ENCODE measurements at places on chromosomes 6 and 20.

DNA sequence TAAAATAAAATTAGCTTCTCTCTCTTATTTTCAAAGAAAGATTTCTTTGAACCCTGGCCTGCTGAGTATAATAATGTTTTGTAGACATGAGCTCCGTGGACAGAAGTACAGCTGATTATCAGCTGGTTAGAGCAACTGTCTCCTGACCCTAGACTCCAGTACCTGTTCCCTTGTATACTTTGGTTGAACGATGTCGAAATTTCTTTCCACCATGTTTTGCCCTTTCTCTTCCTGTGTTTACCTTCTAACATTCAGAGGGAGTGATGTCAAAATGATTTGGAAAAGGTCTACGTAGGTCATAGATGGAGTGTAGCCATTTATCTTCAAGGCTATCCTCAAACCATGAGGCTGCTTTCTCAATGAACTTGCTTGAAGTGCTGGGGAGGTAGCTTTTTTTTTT lies 16.8 kb upstream of the ADTRP start:
- DNase-seq, result no peak

- no peak for DNase-seq
Measured at GRCh38 chr6:74805916-74806696, 399.7 kb downstream of the COL12A1 start.

- no peak for DNase-seq
Measured at GRCh38 chr6:33456156-33456555, 1.8 kb downstream of the ZBTB9 start.

GRCh38 chr6:139030228-139030963 lies 1.9 kb downstream of the ABRACL start:
- no peak for DNase-seq

DNA sequence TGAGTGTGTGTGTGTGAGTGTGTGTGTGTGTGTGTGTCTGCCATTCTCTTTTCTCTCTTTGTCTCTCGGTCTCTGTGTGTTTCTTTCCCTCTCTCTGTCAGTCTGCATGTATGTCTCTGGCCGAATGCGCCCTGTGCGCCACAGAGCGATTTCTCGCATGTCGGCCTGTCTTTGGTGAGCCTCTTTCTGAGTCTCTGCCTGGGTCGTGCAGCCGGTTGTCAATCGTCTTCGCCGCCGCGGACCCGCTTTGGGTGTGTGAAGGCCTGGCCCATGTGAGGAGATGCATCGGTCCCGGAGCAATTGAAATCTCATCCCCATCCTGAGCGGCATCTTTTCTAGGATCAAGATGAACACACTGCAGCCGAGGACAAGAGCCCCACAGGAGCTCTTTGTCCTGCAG lies 1567.2 kb upstream of the DEFB115 start:
- no peak for DNase-seq

DNA sequence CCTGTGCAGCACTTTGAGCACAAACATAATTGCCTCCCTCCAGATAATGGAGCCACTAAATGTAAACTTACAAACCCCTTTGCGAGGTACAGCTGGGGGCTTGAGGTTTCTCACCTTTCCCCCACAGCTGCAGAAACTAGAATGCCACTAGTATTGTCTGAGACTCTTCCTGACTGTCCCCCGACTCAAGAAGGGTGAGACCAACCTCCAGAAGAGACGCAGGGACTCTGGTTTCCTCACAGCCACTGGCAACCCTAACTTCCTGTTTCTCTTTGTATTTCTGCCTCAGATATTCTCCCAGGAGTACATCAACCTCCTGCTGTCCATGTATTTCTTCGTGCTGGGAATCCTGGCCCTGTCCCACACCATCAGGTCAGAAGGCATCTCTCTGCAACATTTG lies 23.6 kb downstream of the HM13 start:
- no peak for DNase-seq

DNA sequence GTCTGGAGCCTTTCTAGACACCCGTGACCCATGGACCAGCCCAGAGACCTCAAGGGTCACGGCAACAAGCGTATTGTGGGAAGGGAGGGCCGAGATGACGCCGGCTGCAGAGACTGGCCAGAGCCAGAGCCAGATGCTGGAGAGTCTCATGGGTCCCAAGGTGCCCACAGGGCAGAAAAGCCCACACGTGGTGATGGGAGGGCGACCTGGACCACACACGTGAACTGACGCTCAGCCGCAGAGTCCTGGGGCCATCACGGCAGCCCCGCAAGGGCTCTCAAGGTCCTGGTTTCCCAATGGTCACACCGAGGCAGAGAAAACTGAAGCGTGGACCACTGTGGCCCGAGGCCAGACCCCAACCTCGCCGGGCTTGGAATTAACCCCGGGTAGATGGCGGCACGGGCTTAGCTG lies 92.6 kb downstream of the YTHDF1 start:
- no peak for DNase-seq

- DNase-seq, result no peak
Measured at GRCh38 chr6:106194949-106195921, 109.1 kb downstream of the PRDM1 start.

DNA sequence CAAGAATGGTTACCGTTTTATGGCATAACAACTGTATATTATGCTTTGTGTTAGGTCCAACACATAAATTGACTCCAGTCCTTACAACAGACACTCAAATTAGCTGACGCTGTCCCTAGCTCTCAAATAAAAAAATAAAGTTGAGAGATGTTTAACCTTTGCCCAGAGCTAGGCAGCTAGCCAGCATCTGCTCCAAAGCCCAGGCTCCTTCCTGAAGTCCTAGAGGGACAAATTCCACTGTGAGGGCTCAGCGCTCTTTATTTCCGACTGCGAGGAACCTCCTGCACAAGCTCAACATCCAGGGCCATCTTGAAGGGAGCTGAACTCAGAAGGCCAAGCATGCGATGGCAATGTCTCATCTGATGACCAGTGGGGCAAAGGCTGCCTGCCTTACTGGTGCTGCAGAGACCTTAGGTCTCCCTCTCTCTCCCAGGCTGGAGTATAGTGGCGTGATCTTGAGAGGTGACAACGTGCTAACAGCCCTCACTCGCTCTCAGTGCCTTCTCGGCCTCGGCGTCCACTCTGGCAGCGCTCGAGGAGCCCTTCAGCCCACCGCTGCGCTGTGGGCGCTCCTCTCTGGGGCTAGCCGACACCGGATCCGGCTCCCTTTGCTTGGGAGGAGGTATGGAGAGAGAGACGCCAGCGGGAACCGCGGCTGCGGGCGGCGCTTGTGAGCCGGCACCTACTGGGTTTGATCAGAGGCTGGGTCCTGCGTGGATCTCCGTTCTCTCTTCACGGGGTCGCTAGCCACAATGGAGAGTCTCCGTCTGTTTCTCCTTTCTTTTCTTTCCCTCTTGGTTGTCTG lies 24.7 kb upstream of the GFOD1 start:
- no peak for DNase-seq

GRCh38 chr6:13885601-13886000 lies 39.2 kb upstream of the RNF182 start:
- DNase-seq, result no peak

DNA sequence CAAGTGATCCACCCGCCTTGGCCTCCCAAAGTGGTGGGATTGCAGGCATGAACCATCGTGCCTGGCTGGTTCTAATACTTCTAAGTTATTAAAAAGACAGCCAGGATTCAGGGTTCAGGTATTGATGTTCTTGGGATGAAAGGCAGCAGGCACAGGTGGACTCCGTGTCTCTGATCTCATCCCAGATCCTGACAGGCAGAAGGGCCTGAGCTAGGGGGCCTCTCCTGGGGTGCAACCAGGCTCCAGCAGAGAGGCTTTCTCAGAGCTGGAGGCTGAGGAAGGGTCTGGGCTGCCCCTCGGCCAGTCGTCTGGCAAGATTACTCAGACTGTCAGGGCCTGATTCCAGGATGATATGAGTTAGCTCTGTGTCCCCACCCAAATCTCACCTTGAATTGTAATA lies 106.3 kb downstream of the SCML4 start:
- DNase-seq, result no peak

GRCh38 chr6:99349171-99350141 lies at the start of gene FAXC:
FAXC (minus strand) TSS chr6:99349674; CDS start chr6:99349372, 302 bp downstream.
- DNase-seq, result no peak

DNA sequence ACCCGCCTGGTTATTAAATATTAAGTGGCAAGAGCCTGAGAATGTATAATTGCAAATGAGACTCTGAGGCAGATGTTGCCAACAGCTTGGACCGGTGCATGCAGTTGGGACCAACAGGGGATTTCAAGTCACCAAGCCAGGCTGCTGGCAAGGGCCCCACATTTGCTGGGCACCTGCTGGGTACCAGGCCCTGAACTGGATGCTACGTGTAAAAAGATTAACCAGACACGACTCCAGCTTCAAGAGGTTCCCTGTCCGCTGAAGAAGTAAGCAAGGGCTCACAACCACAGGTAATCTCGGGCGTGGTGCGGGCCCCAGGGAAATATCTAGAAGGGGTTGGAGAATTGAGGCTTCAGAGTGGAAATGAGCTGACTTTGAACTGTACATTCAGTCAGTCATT lies 13.2 kb upstream of the SIRPA start:
- no peak for DNase-seq

GRCh38 chr20:48459722-48460395 lies 367.9 kb downstream of the PREX1 start:
- DNase-seq, result no peak

DNA sequence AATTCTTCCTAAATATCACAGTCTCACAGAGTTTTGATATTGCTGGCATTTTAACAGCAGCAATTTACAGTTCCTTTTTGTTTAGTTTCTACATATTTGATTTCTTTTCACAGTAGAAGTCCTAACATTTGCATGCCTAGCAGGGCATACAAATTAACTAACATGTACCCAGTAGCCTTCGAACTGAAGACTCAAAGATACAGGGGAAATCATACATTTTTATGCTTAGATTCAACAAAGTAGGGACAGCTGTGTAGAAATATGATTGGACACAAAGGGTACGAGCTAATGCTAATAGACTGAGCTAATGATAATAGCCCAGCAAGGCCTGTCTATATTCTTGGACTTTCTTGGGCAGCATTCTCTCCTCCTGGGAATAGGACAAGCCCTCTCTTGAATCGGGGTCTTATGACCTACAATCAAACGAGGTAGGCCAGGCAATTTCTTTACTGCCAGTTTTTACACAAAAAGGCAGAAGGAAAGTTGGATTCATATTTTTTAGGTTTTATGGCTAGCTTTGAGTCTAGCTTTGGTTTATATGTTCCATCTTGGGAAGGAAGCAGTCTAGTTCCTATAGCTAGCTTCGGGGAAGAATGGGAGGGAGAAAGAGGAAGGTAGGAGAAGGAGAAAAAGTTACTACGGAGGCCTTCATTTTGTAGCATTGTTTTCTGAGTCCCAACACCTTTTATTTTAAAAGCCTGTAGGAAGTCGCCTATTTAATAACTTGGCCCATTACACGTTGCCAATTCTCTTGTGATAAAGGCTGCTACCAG lies 115.8 kb downstream of the HFE start:
- DNase-seq, result no peak

GRCh38 chr6:143127941-143128680 lies 67.4 kb downstream of the AIG1 start:
- no peak for DNase-seq

GRCh38 chr20:25239387-25240370 lies 8.2 kb upstream of the PYGB start:
- DNase-seq, result no peak

GRCh38 chr6:16490616-16491015 lies 252.2 kb downstream of the GMPR start:
- no peak for DNase-seq

- DNase-seq, result no peak
Measured at GRCh38 chr20:47063407-47063806, 168.8 kb downstream of the EYA2 start.

GRCh38 chr6:133187657-133188453 lies 53.3 kb upstream of the EYA4 start:
- DNase-seq, result no peak

- DNase-seq, result no peak
Measured at GRCh38 chr6:107064579-107065065, 36.6 kb downstream of the MTRES1 start.

GRCh38 chr20:50792708-50793574 lies 1.9 kb upstream of the BCAS4 start:
- DNase-seq, result no peak

DNA sequence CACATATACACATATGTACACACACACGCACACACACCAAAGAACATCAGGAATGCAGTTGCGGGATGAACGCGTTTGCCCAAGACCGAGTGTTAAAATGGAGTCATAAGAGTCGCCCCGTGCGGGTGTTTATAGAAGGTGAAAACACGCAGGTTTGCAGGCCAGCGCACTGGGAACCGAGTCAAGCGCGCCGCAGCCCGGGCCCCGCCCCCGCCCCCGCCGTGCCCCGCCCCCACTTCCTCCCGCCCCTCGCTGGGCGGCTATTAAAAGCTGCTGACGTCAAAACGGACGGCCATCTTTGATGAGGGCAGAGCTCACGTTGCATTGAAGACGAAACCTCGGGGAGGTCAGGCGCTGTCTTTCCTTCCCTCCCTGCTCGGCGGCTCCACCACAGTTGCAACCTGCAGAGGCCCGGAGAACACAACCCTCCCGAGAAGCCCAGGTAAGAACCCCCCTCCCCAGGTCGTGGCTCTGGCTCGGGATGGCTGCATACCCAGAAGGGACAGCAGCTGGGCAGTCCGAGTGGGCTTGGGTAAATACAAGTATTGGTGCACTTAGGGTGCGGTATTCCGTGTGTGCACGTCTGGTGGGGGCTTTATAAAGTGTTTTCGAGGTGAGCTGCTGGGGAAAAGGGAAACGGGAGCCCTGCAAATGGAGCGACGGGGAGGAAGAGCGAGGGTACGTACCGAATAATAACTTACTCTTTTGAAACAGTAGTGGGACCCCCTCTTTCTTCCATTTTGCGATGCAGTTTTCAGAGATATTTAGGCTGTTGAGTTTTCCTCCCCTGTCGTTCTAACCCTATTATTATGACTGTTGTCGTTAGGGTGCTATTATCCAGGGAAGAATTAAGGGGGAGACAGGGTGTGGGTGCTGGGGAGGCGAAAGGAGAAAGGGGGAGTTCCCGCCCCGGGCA lies at the start of gene SNAP25:
SNAP25 (plus strand) TSS at position 295 of the 916 bp plus-strand sequence. CDS start 56,662 bp downstream, outside the sequence.
- peak; percentile 20 for DNase-seq

- no peak for DNase-seq
Measured at GRCh38 chr6:137155830-137156229, 17.6 kb downstream of the IL22RA2 start.
